ENCODE measurements at places on chromosomes 2 and 18.

GRCh38 chr2:56108806-56109205, 75.0 kb upstream of the CCDC85A start:
- no peak for DNase-seq

GRCh38 chr2:172555272-172555521, 693 bp upstream of the PDK1 start:
- DNase-seq, result no peak

DNA sequence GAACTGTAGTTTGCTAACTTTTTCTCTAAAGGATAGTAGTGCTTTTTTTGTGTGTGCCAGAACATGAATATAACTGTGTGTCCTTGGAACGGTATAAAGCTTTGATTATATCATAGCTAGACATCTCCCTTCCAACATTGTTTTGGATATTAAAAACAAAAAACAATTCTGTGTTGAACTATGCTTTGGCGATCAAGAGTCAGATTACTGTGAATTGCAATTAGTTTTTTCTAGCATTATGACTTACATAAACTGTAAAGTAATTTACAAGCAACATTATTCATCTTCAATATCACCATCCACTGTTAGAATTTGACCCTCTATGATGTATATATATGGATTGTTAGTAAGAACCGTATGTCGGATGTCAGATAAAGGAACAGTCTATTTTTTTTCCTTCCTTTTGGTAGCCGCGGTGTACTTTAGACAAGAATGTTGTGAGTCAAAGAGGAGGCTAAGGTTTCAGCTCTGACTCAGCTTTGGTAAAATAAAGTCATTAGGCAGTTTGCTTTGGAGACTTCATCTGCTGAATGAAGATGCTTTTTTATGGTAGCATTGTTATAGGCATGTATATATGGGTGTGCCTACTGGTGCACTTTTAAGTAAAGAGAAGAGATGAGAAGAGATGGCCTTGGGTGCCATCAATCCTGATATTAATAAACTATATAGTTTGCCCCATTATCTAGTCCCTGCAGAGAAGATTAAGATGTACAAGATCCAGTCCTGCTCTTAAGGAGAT, 76.4 kb downstream of the LTBP1 start:
- DNase-seq, result no peak

- DNase-seq, result no peak
Measured at GRCh38 chr18:63098018-63098981, 221.3 kb downstream of the BCL2 start.

DNA sequence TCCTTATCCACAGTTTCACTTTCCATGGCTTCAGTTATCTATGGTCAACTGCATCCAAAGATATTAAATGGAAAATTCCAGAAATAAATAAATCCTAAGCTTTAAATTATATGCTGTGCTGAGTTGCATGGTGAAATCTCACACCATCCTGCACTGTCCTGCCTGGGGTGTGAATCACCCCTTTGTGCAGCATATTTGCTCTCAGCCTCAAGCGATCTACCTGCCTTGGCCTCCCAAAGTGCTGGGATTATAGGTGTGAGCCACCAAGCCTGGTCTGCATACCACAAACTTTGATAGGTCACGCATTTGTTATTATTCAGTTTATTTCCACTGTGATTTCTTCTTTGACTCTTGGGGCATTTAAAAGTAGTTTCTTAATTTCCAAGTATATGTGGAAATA, 117.2 kb downstream of the SPIRE1 start:
- DNase-seq, result no peak

DNA sequence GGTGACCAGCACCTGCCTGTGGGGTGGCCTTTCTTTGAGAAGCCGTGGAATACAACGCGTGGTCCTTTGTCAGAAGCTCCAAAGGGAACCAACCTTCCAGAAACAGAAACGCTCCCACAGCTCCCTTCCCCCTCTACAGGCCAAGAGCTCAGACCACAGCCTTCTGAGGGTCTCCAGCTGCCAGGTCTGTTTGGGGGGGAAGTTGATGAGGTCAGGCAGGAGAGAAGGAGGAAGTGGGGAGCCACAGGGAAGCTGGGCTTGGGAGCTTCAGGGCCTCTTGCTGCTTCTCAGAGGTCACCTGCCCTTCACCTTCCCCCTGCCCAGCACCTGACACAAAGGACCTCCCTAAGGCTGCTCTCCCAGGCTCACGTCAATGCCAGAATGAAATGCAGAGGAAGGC, 287.7 kb upstream of the ID2 start:
- no peak for DNase-seq

- no peak for DNase-seq
Measured at GRCh38 chr2:179263015-179263414, 1.6 kb downstream of the SESTD1 start.

- DNase-seq, result no peak
Measured at GRCh38 chr2:47150175-47150574, 4.9 kb downstream of the STPG4 start.

- no peak for DNase-seq
Measured at GRCh38 chr2:133642791-133643191, 74.5 kb upstream of the NCKAP5 start.

DNA sequence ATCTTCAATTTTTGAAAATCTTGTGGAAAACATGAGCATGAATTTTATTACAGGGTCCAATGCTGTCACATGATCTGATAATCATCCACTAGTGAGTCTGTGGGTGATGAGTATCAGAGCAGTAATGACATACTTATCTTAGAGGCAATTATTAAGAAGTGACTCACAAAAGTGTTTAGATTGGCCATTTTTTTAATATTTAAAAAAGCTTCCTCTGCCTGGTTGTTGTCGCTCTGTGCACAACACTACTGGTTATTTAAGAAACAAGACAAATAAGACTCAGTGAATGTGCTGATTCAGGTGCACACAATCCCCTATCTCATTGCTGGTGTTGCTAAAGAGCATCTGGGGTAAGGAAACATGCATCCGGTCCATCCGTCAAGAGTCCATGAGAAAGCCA, 665.8 kb upstream of the ZEB2 start:
- DNase-seq, result no peak

- no peak for DNase-seq
Measured at GRCh38 chr2:233600386-233600785, 17.0 kb upstream of the UGT1A8 start.

GRCh38 chr2:152766928-152767327, 48.5 kb downstream of the ARL6IP6 start:
- no peak for DNase-seq

DNA sequence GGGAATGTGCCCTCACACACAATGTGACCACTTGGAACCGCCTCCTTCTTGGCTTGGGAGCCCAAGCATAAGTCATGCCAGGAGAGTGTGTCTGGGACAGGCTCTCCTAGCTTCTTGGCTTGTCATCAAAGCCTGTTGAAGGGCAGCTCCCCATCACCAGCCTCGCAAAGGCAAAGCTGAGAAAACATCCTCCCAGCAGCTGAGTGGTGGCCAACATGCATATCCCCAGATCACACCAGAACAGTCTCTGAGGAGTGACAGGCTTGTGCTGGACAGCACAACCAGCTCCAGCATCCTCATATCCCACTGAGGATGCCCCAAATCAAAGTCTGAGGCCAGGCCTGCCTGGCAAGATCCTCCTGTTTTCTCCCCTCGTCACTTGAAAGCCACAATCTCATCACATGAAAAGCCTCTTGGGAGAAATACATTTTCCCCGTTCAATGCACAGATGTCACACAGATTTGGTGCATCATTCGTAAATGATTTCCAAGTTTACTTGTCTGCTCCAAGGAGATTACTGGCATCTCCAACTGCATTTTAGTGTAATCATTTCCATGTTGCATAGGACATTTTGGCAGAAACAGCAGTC, 269.3 kb downstream of the TTC32 start:
- no peak for DNase-seq

GRCh38 chr2:183242937-183243336, 118.7 kb downstream of the NUP35 start:
- no peak for DNase-seq

- DNase-seq, result no peak
Measured at GRCh38 chr2:70080610-70081200, 6.6 kb upstream of the PCBP1 start.

DNA sequence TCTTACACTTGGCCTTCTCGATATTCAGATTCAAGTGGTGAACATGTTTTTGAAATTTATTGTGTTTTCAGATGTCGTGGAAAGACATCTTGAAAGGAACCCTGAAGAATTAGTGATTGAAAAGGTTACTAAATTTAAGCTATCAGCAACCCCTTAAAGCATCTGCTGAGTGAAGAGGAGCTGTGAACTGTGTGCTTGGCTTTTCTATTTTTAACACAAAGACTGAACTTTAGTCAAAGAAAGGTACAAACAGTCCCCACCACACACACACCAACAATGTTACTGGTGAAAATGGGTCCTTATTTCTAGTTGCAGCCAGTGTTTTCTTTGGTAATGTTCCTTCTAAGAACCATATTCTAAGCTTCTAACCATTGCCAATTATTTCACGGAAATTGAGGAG, 95.1 kb downstream of the CYRIA start:
- no peak for DNase-seq

DNA sequence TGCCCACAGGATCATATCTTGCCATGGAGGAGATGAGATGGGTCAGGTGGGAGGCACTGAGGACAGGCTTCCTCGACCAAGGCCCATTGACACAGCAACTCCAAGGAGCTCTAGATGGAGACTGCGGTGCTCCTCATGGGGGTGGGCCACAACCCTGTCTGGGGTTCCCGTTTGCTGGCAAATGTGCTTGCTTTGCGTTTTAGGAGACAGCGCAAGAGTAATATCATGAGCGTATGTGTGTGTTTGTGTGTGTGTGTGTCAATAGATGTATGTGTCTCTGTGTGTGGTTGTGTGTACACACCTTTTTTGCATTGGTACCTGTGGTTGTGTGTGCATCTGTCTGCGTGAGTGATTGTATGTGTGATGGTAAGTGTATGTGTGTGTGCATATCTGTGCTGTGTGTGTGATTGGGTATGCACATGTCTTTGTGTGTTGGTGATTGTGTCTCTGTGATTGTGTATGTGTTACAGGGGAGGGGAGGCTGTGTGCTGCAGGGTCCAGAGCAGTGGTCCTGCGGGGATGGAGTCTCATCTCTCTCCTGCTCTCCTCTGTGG, 4.4 kb downstream of the FBLN7 start:
- DNase-seq, result no peak

GRCh38 chr2:208671284-208671683, 264.7 kb downstream of the PTH2R start:
- DNase-seq, result no peak

GRCh38 chr18:58859907-58860306, 4.8 kb upstream of the ZNF532 start:
- no peak for DNase-seq

GRCh38 chr2:237059155-237059875, 26.4 kb upstream of the COPS8 start:
- no peak for DNase-seq

DNA sequence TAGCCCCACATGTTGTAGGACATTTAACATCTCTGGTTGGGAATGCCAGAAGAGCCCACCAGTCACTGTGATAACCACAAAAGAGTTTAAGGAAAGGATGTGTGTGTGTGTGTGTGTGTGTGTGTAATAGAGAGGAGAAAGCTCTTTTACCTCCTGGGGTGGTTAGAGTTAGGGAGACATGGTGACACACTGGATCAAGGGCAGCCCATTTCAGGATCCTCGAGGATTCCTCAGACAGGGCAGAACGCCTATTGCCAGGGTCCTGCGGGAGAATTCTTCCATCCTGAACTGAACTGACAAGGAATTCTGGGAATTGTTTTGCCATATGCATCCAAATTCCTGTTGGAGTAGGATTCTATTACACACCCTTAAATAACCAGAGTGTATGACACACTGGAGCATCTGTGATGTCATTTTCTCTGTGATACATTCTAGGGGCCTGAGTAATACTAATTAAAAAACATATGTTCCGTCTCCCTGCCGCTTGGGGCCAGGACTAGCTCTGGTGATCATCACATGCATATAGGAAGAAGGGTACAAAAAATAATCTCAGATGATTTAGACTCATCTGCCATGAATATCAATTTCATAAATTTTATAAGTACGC, 156.4 kb upstream of the MMADHC start:
- DNase-seq, result no peak

GRCh38 chr2:27854229-27854862, 35.8 kb downstream of the RBKS start:
- DNase-seq, result no peak

DNA sequence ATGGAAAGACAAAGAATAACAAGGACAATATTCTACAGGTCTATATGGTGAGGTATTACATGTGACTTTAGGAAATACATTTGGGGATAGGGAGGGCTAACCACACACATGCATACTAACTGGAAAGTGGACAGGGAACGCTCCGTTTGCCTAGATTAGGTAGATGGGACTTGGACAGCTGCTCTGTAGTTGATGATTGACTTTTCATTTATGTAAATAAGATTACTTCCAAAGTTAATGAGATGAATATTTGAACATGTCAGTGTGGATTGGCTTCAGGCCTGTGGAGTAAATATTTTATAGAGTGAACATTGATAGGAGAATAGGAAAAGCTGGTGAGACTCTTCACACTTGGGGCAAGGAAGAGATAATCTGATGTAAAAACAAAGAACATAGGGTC, 142.0 kb downstream of the NCK2 start:
- DNase-seq, result no peak

DNA sequence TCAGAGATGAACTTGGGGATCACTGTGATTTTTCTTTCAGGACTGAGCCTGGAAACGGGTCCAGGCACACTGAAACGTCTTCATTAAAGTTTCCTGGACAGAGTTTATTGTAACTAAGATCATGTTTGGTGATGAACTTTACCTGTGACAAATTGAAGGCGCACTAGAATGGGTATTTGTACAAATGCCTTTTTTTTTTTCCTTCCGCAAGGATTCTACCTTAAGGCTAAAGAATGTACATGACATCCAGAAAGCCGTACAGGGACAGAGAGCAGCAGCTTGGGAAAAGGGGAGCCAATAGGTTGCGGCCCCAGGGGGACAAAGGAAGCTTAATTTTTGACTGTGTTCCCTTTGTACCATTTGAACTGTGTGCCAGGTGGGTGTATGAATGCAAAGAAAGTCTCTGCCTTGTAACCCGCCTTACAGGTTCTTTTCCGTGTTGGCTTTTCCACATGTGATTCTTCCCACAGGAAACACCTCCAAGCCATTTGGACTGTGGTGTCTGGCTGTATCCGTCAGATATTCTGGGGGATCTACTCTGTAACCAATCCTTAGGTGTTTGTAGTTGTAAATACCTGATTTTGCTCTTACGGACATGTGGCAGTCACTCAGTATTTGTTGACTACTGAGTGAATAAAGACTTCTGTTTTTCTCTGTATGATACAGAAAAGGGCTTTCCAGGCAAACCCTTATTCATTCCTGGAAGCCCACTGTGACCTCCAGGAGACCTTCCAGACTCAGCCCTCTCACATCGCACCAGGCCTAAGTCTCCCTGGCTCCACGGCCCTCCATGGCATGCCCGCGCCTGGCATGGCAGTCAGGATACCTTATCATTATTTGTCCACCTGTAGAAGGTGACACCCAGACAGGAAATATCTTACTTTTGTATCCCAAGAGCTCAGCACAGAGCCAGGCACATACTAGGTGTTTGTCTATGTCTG, 1.1 kb downstream of the LRRFIP1 start:
- DNase-seq, result no peak

Data from stimulated activated CD8-positive, alpha-beta memory T cell treated with anti-CD3 and anti-CD28 coated beads, Interleukin-15, amount 100 ng/mL, for 24 hours (primary cell).